ENCODE measurements at places on chromosomes 12 and 14.

- no peak for DNase-seq
Measured at GRCh38 chr12:78229591-78230101, 399.0 kb downstream of the NAV3 start.

DNA sequence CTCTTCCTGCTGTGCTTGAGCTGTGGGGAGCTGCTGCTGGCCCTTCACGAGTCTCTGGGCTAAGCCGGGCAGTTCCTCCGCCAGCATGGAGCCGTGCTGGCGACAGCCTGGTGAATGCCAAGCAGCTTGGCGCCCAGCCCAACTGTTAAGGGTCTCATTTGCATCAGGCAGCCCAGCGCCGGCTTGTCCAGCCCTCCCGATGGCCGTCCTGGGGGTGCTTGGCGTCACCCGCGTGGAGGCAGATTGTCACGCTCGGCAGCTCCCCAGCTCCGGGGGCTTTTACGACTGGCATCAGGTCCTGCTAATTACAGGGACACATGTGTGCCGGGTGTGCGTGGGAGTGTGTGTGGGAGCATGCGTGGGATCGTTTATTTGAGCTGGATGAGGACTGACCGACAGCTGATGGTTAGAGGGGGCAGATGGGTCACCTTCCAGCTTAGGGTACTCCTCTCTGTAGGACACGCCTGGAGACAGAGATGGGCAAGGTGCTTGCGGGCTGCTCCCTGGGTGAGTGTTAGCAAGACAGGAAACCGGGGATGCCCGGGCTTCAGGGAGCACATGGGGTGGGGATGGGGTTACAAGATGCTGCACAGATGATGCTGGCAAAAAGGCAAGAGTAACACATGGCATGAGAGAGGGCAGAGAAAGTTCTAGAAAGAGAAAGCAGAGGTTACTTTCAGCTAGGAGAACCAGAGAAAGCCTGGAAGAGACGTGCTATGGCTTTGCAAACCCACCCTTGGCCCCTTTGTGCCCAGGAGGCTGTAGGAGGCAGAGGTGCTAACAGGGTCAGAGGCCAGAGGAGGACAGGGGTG is 64.1 kb downstream of the KIF26A start:
- no peak for DNase-seq

- DNase-seq, result no peak
Measured at GRCh38 chr12:80059875-80060274, 39.5 kb upstream of the OTOGL start.

- no peak for DNase-seq
Measured at GRCh38 chr12:26651566-26652188, 181.3 kb downstream of the ITPR2 start.

DNA sequence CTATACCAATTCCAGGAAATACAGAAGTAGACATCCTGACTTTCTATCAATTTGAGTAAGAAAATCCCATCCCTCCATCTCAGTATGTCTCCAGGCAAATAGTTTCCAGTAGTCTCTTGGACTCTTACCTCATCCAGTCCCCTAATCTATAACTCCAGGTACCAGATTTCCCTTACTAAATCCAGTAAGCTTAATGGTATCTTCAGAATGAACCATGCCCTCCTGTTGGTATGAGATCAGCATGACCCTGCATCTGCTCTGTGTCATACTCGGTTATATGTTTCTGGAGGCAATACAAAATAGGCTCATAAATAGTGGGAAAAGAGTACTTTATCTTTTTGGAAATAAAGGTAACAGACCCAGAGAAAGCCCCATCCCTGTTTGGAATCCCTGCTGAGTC is 18.4 kb downstream of the PIGH start:
- DNase-seq, result no peak

DNA sequence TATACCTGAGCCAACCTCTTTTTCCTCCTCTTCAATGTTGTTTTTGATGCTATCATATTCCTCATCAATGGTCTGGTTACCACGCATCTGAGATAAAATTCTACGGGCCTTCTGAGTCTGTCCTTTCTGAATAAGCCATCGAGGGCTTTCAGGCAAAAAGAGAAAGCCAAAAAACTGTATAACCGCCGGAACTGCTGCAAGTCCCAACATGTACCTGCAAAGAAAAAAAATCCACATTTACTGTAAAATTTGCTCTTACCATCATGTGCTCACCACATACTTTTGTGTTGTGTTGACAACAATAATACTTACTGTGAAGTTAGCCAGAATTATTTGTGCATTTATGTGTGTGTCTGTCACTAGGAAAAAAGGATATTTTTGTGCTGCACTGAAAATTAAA is 77.6 kb downstream of the SLC2A13 start:
- DNase-seq, result no peak

GRCh38 chr12:107655281-107656065 is 30.1 kb upstream of the PWP1 start:
- DNase-seq, result no peak

DNA sequence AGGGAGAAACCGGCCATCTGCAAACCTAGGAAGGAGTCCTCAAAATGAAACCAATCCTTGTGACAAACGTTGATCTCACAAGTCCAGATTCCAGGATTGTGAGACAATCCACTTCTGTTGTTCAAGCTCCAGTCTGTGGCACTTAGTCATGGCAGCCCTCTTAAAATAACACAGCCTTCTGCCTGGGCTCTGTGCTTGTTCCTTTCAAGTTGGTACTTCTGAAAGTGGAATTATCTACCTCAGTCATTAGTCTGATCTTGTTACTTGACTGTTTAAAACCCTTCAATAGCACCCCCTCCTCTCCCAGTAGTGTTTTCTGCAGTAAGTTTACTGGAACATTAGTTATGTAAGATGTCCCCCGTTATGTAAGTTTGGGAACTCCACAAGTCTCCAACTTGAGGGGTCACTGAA is 111.0 kb upstream of the HIF1A start:
- DNase-seq, result no peak

All from stimulated activated CD8-positive, alpha-beta memory T cell treated with anti-CD3 and anti-CD28 coated beads, Interleukin-4, amount 100 ng/mL, for 1 hour (primary cell).